ENCODE measurements at places on chromosomes 16 and 17.

DNA sequence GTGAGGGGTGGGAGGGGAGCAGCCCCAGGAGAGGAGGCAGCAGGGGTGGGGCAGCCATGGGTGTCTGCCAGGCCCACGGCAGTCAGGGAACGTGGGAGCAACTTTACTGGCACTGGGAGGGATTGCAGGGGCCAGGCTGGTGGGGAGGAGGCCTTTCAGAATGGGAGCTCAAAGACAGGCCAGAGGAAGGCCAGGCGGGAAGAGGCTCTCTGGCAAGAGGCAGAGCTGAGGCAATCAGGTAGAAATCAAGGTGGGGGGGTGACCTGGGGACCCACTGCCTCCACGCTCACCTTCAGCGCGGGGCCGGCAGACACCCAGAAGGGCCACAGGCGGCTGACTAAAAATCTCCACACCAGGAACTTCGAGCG, 11.9 kb upstream of the GSE1 start:
- DNase-seq, result no peak

DNA sequence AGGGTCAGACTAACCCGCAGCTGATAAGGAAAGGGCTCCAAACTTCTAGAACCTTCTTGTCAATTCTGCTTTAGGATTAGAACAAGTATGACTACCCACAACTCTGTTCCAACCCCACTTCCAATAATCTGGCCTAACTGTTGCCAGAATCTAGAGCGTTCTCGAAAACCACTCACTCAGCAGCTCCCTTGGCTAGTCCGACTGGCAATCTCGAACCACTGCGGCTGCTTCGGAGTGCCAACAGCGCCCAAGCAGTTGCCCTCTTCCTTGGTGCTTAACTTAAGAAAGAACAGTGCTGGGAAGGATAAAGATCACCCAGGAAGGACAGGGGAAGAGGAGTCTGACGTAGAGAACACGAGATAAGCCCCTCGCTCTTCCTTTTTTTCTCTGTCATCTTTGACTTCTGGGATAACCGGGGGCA, 818 bp downstream of the DNAJC7 start:
- DNase-seq, result no peak

DNA sequence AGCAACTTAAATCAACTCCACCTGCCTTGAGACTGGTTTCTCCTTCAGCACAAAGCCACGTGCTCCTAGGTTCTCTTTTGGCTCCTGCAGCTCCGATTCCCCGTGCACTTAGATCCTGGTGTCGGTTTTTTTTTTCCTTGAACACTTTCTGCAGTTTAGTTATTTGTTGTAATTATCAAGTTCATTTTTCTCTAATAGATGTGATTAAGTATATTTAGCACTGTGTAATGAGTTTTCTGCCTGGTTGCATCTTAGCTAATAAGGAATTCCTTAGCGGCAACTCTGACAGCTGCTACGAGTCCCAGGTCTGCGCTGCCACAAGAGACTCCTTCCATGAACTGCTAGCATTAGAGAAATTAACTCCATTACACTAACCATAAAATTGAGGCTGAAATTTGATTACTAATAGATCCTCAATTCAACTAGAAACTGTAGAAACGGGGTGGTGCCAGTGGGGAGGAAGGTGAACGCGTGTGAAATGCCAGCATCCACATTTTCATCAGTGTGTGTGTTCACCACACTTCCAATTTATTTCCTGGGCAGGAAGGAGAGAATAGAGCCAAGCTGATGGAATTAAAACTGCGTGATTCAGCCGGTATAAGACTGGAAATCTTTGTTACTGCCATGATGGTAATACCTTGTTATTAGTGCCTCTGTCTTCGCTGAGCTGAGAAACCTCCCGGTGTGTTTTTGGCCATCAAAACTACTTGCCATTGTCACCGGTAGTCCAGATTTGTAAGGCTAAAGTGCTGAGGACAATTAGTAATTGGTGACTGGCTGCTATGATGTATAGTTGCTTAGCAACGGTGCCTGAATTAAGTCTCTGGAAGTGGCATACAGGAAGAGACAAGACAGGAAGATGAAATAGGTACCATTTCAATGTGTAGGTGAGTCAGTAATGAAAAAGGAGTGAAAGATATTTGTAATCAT, 232.4 kb downstream of the IRX3 start:
- DNase-seq, result no peak

GRCh38 chr17:7560172-7561027, 1.3 kb upstream of the SENP3 start:
- DNase-seq, result no peak

GRCh38 chr16:69555437-69555836, 10.3 kb upstream of the NFAT5 start:
- DNase-seq, result no peak

DNA sequence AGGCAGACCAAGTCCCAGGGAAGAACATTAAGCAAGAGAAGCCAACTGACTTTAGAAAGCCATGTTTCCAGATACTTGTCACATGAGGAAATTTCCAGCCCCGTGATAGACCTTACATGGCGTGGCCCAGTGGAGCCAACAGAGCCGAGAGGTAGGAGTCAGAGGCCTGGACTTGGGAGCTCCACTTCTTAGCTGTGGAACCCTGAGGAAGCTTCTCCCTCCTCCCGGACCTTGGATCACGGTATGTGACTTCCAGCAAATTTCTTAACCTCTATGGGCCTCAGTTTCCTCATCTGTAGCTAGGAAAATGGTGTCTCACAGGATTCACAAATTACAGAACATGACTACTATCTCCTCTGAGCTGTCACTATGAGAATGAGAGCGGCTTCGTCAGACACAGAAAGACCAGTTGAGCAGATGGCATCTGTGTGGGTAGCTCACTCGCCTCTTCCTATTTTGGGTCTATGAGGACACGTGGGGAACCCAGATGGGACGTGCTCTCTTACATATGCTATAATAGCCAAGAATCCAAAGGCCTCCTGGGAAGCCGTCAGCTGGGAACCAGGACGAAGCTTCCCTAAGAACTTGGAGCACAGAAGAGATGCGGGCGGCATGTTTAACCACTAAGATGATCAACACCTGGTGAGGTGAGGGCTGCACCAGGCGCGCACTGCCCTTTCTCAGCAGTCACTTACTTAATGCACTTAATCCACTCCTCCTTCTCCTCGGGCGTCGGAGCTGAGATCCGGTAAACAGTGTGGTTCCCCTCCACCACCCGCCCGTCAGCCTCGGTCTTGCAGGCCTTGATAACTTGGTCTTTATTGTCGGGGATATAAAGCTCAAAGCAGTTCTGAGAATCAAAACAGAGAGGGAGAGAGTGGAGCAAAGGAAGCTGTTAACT, 102.3 kb downstream of the CYTH1 start:
- DNase-seq, result no peak

DNA sequence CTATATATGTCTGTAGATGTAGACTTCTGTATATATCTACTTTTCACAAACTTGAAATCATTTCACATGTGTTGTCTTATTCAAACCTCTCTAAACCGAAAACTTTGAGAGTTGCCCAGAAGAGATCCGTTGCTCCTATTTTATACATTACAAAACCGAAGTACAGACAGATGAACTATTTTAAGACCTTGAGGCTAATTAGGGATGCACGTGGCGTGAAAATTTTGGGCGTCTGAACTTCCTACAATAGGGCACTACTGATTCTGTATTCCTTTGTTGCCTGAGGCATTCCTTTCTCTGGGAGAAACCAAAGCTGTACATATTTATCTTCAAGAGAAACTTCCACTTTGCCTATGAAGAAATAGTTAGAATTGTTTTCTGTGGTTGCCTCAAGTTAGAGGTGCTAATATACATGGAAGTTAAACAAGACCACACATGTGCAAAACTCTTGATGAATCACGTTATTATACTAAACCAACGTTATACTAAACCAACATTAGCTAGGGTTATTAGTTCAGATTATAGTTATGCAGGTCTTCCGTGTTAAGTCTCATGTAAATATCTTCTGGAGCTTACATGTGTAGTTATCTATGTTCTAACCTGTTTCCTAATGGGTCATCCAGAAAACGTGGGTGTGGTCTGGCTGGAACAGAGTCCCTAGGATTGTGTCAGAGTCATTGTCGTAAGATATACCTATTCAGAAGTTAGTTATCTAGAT, 111.2 kb downstream of the RBFOX1 start:
- DNase-seq, result no peak

GRCh38 chr16:84117494-84117843, 727 bp upstream of the MBTPS1 start:
- DNase-seq, result peak; percentile 14

Measured in activated T-cell treated with anti-CD3 and anti-CD28 coated beads for 1 hour (primary cell).